ENCODE measurements at places on chromosomes 6 and 20.

- DNase-seq, result no peak
These were observed 1268.8 kb downstream of the EPHA7 start for GRCh38 chr6:92150553-92150952.

DNA sequence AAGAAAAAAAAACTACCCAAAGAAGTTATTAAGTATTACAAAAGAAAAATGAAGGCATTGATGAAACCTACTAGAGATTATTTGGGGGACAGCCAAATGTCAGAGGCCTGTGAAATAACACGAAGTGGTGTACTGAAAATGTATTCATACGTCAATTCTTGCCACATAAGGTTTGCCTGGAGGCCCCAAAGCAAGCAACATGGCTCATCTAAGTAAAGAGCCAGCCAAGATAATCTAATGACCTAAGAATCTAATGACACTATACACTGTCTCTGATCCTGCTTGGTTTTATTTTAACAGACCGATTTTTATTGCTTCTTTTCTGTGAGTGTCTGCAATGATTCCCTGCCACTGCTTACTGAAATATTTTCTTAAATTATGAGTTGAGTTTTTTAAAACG lies 34.7 kb downstream of the FILIP1 start:
- no peak for DNase-seq

DNA sequence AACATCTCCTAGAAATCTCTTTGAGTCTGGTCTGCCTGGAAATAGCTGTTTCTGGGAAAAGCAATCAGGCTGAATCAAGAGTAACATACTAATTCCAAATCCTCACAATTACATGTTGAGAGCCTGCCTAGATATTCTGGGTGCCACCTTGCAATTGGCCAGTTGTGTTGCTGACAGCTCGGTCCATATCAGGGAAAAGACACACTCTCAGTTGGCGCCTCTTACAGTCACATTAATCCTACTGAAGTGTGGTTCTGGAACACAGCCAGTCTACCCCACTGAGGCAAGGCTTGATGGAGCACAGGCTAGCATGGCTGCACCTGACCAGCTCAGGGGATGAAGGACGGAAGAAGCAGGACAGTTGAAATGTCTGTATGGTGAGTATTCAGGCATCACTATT lies 121.4 kb upstream of the TAB2 start:
- no peak for DNase-seq

GRCh38 chr20:32564921-32565734 lies 20.0 kb downstream of the NOL4L start:
- DNase-seq, result no peak

DNA sequence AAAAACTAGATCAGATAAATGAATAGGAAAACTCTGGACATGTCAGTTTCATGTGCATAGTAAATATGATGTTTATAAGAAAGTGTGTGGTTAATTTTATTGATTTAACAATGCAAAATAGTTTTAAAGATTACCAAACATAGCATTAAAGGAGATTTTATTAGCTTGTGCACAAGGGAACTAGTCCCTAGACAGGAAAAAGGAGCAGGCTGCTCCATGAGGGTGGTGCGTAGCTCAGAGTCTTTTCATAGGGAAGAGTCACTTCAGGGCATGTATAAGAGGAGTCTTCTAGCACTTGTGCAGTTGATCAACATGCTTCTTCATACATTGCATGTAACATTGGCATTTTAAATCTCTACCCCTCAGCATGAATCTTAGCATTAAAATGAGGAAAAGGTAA lies 835.8 kb downstream of the GRIK2 start:
- no peak for DNase-seq

DNA sequence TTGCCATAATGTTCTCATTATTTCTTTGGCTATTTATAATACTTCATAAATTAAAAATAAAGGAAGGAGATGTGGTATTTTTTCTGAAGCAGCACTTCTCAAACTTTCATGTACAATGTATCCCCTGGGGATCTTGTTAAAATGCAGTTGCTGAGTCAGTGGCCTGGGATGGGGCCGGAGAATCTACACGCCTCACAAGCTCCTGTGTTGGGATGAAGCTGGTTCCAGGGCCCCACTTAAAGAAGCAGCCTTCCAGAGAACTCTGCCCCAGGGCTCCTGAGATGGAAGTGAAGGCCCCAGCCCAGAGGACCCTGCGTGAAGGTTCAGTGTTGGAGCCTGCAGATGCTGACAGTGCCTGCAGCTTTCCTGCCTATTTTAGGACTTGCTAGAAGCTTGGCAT lies 40.1 kb upstream of the SLC23A2 start:
- no peak for DNase-seq

GRCh38 chr6:39143238-39143930 lies 28.4 kb upstream of the SAYSD1 start:
- DNase-seq, result no peak

- DNase-seq, result no peak
These were observed 70.0 kb downstream of the HDDC2 start for GRCh38 chr6:125231574-125232343.

- no peak for DNase-seq
These were observed 27.8 kb upstream of the CRIP3 start for GRCh38 chr6:43336382-43336781.

GRCh38 chr6:129120856-129121638 lies 238.1 kb downstream of the LAMA2 start:
- DNase-seq, result no peak

DNA sequence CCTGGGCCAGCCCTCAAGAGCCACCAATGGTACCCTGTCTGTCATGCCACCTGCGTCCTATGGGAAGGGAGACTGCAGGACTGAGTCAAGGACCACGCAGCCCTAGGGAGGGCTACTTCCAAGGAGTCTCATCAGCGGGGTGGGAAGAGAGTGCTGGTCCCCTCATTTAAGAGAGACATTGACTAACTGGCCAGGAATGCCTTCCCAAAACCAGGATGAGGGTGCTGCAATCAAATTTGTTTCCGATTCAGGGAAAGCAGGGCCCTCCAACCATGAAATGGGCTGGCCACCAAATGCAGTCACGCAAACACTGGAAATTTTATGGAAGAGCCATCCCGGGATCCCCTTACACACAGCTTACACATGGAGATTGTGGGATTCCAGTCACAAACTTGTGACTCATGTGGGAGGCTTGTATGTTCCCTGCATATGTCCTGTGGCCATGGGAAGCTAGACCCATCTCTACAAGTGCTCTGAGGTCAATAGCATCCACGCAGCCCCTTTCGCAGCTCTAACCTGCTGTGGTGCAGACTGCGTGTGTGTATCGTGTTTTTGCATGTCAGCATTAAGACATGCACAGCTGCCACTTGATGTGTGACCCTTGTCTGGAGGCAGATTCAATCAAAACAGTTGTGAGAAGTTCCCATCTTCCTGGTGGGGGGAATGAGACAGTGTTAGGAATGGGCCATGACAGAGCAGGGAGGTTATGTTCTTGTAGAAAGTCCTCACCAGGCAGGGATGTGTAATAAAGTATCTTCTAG lies 53.0 kb upstream of the CST7 start:
- DNase-seq, result no peak

GRCh38 chr6:150696190-150696589 lies 96.5 kb downstream of the PLEKHG1 start:
- DNase-seq, result no peak

DNA sequence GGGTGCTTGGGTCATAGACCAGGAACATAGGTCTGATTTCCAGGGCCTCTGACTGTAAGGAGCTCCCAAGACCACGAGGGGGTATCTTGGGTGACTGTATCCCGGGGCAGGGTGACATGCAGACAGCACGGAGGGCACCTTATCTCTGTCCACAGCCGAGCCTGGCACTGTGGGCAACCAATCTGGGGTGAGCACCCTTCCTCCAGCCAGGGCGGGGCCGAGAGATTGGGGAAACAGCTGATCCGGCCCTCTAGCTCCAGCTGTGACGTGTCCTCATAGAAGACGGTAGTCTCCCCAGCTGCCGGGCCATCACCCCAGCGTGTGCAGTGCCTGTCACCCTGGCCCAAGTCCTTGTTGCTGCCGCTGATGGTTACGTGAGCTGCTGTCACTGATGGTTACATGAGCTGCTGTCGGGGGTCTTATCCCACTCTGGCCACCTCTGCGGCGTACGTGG lies 139.6 kb upstream of the RNF24 start:
- no peak for DNase-seq

DNA sequence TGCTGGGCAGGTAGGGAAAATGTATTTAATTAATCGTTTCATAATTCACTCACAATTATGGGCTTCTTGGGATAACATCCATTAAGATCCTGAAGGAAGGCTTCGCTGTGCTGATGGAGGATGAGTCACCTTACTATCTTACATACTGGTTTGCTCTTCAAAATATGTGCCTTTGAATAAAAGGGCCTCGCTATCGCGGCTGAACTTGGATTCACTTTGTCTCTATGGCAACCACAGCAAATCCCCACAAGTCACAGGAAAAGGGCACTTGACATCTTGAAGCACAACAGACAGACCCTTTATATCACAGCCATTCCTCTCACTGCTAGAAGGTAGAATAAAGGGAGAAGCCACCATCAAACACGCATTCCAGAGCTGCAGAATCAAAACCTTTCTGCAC lies 141.3 kb upstream of the MYLIP start:
- DNase-seq, result no peak

DNA sequence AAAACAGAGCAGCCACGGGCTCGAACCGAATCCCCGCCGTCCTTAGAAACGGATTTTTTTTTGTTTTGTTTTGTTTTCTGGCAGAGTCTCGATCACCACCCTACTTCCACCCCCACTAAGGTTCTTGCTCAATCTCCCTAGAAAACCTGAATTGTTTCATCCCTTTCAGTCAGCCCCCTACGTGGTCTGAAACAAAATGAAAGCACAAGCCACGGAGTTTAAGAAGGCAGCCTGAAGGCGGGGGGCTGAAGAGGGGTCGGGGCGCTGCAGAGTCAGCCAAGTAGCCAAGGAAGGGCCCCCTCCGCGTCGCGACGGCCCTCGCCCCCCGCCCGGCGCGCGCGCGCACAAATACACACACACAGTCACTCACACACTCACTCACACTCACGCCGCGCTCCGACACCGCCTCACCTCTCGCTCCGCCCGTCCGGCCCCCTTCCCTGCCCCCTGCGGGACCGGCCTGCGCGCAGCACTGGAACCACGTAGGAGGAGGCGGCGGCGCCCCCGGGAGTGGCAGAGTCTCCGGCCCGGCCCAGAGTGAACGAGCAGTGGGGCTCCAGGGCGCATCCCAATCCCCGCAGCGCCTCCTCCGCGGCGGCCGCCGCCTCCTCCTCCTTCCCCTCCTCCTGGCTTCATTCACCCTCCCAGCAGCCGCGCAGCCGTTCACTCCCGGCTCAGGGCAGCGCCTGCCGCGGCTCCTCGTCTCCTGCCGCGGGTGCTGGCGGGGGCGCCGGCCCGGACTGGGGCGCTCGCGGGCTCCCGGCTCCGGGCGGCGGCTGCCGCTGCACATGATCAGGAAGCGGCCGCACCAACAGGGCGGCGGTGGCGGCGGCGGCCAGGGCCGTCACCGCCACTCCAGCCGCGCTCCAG lies 1.4 kb downstream of the ATXN1 start:
- peak; percentile 63 for DNase-seq

DNA sequence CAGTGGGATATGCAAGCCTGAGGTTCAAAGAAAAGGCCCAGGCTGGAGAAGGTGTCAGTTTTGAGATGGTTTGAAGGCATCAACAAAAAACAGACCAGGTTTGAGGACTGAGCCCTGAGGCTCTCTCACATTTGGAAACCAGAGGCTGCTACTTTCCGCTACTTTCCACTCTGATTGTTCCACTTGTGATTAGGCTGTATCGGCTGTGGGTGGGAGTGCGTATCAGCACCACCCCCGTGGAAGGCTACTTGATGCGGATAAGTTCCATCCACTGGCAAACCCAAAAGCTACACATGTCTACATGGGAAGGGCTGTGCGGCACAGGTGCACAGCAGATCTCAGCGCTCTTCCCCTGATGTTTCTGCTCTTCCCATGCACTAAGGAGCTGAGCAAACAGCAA lies 198.7 kb downstream of the GMPR start:
- no peak for DNase-seq

DNA sequence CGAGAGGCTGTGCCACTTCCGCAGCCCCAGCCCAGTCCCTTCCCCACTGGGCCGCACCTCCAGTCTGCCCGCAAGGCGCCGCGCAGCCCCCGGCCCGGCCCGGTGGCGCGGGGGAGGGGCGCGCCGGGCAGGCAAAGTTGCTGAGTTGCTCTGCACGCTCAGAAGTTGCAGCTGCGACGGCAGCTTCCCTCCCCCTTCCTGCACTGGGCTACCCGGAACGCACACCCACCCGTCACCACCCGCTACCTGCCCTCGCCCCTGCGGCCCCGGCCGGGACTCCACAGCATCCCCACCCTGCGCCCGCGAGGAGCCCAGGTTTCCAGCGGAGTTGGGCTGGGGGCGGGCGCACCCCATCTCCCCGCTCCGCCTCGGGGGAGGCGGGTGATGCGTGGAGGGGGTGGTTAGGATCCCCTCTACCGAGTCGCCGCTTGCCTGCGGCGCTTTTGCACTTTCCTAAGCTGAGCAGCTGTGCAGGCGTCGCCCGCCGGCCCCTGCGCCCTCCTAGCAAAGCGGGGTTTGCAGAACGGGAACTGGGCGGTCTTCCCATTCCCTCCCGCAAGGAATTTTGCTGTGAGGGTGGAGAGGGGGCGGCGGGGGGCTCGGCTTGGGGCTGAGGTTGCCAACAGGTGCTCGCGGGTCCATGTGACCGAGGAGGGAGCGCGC lies 55.9 kb upstream of the RREB1 start:
- no peak for DNase-seq

GRCh38 chr6:170497841-170498301 lies 55.2 kb downstream of the PSMB1 start:
- DNase-seq, result peak; percentile 15

- DNase-seq, result peak; percentile 95
These were observed 127.5 kb downstream of the CDKAL1 start for GRCh38 chr6:20661721-20662120.

GRCh38 chr6:124961777-124962638 lies at the start of gene RNF217:
TSS of gene RNF217 (plus strand) at chr6:124962437. CDS start at chr6:124962545, 108 bp downstream.
- DNase-seq, result no peak

GRCh38 chr20:63433351-63433750 lies 39.1 kb downstream of the KCNQ2 start:
- no peak for DNase-seq

GRCh38 chr6:101303495-101303894 lies 90.0 kb upstream of the GRIK2 start:
- DNase-seq, result no peak

DNA sequence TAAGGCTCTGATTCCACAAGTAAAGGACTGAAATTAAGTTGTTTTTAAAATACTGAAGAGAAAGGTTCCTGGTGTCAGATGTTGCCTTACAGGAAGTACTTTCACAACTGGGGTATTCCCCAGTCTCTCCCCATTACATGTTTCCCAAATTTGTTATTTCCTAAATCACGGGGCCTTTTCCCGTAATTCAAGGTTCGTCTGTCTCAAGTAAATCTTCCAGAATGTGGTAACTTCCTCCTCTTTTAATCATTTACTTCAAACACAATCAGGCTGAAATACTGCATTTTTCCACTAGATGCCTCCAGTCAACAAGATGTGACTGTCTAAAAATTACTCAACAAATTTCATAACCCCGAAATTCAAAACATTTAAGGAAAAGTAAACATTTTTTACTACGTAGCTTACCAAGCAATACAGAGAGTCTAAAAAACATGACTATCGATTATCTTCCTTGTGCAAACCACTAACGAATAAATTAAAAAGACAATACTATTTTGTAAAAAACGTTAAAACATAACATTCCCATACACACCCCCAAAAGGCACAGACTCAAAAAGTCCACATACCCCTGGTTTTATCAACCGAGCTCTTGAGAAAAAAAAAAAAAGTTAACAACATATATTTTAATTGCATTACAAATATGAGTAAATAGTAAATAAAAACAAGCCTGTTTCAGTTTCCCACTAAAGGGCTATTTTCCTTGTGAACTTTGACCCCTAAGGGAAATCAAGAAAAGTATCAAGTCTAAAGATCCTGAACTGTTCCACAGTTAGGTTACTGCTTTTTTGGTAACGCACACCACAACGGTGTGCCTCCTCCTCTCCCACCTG lies 1.7 kb downstream of the SOD2 start:
- DNase-seq, result peak; percentile 2

Data from NCI-H446 treated with DMSO at 0.1 percent for 48 hours (cell line).